NCI-H2107 (cell line): ENCODE measurements at places on chromosomes 12 and 14.
A peak's percentile ranks its signal among the peaks of the same experiment; 100 is the strongest.

DNA sequence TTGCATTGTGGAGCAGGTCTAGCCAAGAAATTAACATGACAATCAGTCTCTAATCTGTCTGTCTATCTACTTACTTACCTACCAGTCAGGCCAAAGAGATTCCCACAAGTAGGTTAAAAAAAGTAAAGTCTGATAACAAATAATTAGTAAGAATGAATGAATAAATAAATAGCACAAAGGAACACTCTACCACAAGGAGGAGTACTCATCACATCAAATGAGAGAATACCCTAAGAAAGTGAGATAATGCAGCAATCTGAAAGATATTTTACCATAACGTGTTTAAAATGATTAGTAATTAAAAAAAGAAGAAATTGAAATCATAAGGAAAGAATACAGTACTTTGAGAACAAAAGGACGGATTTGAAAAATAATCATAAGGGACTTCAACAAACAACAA is 187.2 kb downstream of the SYNE2 start:
- no peak for DNase-seq

DNA sequence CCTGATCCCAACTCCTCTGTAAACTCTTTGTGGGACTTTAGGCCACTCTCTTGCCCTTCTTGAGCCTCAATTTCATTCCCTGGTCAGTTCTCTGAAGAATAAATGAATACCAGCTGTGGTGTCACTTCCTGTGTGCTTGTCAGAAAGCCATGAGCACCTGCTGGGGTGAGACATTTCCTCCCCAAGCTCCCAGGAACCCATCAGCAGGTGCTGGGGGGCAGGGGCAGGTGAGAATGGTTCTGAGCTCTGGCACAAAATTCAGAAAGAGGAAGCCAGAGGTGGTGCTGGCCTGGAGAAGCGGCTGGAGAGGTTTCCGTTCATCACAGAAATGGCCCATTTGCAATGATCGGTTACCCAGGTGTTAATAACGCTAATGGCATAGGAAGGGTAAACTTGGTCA is 14.9 kb downstream of the LHX5 start:
- DNase-seq, result no peak

GRCh38 chr12:45989721-45990467 is 480 bp downstream of the SCAF11 start:
- peak; percentile 34 for DNase-seq

DNA sequence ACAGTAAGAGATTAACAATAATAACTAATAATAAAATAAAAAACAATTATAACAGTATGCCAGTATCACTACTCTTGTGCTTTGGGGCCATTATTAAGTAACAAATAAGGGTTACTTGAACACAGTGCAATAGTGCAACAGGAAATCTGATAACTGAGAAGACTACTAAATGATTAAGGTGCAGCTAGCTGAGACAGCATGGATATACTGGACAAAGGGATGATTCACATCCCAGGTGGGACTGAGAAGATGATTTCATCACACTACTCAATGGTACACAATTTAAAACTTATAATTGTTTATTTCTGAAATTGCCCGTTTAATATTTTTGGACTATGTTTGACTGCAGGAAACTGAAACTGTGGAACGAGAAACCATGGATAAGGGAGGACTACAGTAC is 168.6 kb upstream of the ABCD2 start:
- no peak for DNase-seq

GRCh38 chr14:56806760-56807159 is 3.5 kb downstream of the OTX2 start:
- DNase-seq, result no peak

DNA sequence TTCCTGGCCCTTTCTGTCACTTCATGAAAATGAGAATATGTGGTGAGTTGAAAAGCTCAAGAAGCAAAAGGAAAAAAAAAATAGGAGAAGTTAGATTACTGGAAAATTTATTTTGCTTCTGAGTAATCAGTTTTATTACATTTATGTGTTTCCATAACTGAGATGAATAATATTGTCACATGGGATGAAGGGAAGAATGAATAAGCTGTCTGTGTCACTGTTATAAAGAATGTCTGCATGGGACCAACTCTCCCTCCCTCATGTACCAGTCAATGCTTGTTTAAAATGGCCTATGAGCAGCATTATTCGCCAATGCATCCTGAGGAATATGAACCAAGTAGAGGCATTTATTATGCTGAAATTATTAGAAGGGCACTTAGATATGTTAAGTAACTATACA is 246.3 kb downstream of the PRKD1 start:
- no peak for DNase-seq

- no peak for DNase-seq
Measured at GRCh38 chr12:106415134-106415533, 57.6 kb downstream of the POLR3B start.

DNA sequence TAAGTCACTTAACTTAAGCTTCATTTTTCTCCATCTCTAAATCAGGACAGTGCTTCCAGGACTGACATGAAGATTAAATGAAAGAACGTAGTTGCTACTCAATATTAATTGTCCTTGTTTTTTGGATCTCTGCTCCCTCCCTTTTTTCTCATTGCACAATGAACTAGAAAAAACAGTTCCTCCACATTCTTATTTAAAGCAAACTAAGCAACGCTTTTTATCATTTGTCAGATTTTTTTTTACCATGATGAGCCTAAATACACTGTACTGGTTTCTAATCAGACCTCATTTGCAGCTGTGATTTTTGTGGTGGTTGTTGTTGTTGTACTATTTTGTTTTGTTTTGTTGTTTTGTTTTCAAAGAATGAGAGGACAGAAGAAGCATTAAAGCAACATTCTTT is 23.2 kb upstream of the PARP11 start:
- DNase-seq, result no peak

DNA sequence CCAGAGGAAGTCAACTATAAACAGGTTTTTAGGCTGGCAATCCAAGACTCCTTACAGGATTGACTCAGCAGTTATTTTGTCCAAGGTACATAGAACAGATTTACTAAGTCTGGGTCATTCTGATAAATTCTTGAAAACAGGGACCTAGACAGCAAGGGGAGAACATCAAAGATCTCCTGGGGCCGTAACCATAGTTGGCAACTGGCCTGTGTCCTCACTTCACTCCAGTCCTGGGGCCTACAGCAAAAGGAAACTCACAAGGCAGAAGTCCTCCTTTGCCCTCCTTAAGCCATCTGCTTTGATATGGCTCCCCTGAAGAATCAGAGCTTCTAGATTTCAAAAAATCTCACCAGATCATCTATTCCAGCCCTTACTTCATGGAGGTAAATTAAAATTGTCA is 207.2 kb upstream of the IGF1 start:
- no peak for DNase-seq

DNA sequence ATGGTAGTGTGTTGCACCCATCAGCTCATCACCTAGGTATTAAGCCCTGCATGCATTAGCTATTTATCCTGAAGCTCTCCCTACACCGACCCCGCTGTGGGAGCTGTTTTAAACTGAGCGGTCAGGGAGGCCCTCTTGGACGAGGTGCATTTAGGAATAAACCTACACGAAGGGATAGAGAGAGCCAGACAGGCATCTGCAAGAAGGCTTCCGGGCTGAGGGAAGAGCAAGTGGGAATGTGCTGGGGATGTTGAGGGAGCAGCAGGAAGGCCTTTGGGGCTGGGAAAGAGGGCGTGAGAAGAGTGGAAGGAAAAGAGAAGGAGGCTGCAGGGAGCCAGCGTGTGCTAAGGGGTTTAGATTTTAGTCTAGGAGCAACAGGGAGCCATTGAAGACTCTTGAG is 34.5 kb downstream of the RPH3A start:
- DNase-seq, result no peak

DNA sequence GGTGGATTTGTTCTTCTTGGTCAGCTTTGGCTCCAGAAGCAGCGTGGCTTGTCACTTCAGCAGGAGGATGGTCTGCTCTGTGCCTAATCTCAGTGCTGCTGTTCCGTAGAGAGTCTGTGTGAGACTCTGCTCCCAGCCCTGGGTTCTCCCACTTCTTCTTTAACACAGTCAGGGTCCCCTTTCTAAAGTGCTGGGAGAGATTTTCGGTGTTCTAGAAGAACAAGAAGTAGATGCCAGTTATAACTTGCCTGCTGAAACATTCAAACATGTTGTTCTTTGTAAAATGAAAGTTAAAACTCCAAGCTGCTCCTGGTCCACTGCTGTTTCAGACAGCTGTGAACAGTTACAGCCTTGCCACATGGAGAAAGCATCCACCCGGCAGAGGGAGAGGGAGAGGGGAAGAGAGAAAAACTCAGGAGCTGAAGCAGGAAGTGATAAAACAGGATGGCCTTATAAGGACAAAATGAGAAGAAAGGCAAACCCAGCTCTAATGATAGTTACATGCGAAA is 55.2 kb upstream of the CERS5 start:
- DNase-seq, result peak; percentile 55

DNA sequence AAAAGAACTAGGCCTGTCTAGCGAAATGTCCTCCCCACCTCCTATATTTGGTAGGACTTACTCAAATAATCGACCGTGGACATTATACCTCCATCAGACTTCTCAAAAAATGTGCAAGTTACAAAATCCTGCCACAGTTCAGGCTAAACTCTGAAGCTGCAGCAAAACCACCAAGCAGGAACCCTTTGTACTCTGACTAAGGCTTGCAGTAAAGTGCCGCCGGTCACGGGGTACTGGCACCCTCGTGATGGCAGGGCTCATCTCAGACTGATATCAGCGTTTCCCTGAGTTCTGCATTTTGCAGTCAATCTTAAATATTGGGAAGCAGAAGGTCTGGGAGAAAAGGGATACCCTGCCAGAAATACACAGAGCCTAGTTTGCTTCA is 17.1 kb downstream of the SLC11A2 start:
- no peak for DNase-seq

- no peak for DNase-seq
Measured at GRCh38 chr14:103058164-103059055, 1.1 kb upstream of the CDC42BPB start.

DNA sequence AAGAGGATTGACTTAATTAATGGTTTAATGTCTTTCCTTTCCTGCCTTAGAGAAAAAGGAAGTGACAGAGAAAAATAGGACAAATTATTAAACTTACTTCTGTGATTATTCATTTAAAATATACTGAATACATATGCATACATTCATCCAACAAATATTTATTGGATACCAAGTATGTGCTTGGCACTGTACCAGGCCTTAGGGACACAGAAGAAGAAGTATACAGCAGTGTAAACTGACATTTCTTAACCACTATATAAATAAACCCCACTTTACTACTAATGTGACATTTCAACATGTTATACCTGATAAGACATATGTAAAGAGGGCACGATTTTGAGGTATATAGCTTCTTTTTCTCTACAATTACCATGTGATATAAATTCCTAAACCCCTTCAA is 53.6 kb downstream of the ERO1A start:
- no peak for DNase-seq

DNA sequence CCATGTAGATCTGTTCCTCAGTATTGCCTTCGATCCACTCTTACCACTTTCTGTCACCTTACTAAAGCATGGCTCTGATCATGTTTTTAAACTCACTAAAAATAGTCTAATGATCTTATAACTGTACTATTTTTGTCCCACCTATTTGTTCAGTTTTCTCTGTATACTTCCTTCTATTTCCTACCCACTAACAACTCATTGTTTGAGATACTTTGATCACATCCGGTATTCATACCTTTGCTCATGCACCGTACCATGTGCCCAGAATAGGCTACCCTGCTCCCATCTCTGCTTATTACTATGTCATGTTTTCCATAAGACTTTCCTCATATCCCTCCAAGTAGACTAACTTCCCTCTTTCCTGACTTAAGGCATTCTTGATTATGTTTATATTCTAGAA is 128.6 kb downstream of the MED13L start:
- no peak for DNase-seq

- DNase-seq, result no peak
Measured at GRCh38 chr12:56017181-56017580, 3.7 kb upstream of the IKZF4 start.

DNA sequence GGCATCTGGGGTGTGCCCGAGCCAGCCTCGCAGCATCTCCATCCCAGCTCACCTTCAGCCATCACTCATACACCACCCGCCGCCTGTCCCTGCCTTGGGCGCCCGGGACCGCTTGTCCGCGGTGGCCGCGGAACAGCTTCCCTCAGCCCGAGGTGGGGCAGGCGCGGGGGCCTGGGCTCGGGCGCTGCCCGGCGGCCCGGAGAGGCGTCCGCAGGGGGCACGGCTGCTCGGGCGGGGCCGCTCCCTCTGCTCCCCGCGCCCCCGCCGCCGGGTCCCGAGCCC is 430 bp downstream of the SLC41A2 start:
- DNase-seq, result no peak
